ENCODE measurements at places on chromosomes 12 and 14.
A peak's percentile ranks its signal among the peaks of the same experiment; 100 is the strongest.

DNA sequence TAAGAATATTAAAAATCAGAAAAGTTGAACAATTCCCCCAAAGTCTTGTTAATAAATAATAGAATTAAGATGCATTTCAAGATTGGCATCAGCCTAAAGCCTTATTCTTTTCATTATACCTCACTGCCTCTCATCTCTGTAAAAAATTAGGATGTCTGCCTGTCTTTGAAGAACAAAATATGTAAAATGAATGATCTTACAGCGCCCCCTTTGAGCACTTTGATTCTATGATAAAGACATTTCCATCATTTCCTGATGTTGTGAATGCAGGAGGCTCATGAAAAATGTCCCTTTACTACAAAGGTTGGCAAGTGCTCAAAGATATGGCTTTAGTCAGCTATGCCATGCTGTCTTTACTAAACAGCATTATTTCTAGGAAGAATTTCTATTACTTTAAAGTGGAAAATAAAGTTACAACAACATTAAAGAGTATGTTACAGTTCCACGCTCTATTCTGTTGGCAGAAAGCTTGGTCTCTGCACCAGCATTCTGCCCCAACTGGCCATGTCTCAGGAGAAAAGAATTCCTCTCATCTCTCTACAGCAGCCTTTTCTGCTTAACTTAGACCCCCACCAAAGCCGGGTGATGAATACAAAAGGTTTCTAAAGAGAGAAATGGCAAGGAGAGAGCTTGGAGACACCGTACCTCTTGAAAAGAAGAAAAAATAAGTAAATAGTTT is 95.1 kb downstream of the LLPH start:
- no peak for DNase-seq

- no peak for DNase-seq
Measured at GRCh38 chr14:74620497-74620921, 8.5 kb upstream of the LTBP2 start.

DNA sequence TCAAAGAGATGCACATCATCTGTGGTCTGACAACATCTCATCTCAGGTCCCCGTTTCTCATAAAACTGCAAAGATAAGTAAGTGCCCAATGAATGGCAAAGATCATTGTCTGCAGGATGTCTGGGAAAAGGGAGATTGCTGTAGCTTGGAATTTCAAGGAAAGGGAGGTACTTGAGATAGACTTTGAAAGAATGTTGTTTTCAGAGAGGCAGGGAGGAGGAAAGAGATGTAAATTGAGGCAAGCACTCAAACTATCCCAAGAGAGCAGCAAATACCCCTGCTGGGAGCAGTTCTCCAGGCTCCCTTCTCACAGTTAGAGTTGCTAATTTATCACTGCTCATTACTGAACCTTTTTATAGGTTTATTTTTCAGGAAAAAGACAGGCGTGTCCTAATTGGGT is 107.1 kb downstream of the MYRFL start:
- no peak for DNase-seq

- DNase-seq = no peak
Measured at GRCh38 chr14:89504602-89505313, 87.7 kb upstream of the FOXN3 start.

- no peak for DNase-seq
Measured at GRCh38 chr14:29310757-29311156, 544.2 kb downstream of the FOXG1 start.

GRCh38 chr14:55814064-55814463 is 234.1 kb downstream of the KTN1 start:
- no peak for DNase-seq

DNA sequence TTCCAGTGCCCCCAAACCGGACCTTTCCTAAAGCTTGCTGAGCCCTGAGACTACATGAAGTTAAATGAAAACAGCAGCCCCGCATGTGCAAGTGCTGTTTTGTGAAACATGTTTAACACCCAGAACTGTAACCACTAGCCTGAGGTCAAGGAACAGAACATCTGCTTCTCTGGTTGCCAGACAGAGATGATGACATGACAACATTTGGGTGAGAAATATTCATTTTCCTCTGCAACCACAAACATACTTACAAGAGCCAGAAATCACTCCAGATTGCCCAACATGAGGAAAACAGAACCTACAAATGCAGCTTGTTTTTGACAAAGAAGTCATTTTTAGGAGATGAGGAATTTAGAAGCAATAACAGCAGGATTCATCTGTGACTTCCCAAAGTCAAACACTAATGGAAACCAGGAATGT is 110.4 kb downstream of the BCAT1 start:
- DNase-seq = no peak

DNA sequence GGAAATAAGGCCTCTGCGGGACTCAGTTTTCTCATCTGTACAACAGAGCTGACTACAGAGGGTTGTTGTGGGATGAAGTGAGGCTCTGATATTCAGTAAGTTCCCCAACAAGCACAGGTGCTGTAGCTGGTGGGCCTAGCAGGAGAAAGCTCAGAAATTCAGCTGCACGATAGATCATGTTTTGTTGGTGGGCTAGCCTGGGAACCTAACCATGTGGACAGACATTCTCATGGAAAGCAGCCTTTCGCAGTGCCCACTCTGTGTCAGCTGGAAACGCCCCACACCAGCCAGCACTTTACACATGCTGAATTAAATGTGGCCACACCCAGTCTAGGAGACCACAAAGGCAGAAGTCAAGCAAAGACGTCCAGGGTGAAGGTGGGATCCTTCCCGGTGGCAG is 16.1 kb downstream of the PITPNM2 start:
- no peak for DNase-seq

GRCh38 chr14:71193663-71194062 is 286.4 kb downstream of the PCNX1 start:
- DNase-seq = no peak

- no peak for DNase-seq
Measured at GRCh38 chr14:96112032-96112431, 72.9 kb downstream of the C14orf132 start.

- DNase-seq = no peak
Measured at GRCh38 chr14:25140411-25140810, 90.5 kb upstream of the STXBP6 start.

- DNase-seq = no peak
Measured at GRCh38 chr12:85755760-85756159, 80.4 kb downstream of the RASSF9 start.

DNA sequence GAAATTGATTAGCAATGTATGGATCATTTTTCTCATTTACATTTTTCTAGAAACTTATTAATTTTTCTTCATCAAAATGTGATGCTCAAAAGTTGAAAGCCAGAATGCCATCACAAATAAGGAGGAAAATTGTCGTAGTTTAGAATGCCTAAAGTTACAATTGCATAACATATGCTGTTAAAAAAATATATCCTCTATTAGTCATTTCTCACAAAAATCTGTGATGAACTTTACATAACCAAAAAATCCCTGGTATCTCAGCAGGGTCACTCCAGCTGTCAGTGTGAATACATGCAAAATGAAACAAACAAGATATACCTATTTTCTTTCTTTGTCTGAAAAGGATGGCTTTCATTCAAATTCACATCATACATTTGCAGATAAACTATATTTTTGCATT is 358.9 kb downstream of the PAWR start:
- DNase-seq = no peak

DNA sequence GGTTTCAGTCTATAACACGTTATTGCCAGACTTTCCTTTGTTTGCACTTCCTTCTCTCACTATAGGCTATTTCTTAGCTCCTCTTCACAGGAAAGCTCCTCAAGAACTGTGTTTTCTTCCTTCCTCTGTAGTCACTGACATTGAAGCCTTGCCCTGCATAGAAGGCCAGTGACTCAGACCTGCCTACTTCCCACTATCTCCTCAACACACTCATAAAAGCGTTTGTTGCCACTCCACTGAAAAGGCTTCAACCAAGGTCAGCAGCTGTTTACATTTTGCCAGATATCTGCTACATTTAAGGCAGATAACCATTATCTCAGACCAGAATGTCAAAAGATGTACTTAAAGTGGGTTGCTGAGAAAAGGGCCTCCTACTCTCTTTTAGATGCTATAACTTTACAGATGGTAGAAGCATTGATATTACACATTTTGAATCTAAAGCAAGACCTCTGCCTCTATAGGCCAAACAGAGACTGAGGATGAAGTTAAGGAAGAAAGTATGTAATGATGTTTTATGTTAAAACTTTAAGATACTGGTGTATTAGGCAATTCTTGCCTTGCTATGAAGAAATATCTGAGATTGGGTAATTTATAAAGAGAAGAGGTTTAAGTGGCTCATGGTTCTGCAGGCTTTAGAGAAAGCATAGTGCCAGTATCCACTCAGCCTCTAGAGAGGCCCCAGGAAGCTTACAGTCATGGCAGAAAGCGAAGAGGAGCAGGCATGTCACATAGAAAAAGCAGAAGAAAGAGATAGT is 233.3 kb upstream of the FLRT2 start:
- DNase-seq = no peak

GRCh38 chr14:32509632-32510187 is 180.6 kb downstream of the AKAP6 start:
- DNase-seq = no peak

DNA sequence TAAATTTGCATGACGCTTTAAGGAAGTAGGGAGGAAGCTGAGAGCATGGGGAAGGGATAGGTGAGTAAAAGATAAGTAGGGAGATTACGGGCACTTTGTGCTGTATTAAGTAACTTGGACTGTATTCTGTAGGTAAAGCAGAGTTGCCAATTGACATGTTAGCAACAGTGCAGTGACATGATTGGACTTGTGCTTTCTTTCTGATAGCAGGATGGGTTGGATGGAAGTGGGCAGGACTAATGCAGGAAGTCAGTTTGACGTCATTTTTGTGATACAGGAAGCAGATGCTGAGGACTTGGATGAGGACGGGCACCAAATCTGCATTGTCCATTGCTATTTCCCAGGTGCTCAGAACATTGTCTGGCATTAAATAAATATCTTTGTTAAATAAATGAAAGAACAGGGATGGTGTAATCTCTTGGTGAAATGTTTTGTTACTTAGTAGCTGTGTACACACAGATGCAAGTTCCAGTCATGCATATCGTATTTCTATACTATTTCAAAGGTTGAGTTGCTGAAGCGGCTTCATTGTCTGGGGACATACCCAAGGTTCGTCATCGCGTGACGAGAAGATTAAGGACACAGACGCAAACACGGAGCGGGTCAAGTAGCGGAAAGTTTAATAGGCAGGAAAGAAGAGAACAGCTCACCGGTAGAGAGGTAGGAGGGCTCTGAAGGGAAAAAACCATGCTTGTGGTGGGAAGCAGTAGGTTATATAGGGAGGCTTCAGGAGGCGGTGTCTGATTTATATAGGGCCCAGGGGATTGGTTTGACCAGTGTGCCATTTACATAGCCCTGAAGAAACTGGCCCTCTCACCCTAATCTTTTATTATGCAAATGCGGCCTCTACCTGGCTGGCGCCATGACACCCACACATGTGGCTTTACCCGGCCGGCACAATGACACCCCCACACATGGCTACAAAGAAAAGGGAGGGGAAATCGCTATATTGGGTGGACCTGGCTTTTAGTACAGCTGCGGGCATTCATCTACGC is 30.7 kb downstream of the GUCY2C start:
- no peak for DNase-seq

- DNase-seq = peak; percentile 18
Measured at GRCh38 chr14:91509083-91509877, 830 bp downstream of the PPP4R3A start.

DNA sequence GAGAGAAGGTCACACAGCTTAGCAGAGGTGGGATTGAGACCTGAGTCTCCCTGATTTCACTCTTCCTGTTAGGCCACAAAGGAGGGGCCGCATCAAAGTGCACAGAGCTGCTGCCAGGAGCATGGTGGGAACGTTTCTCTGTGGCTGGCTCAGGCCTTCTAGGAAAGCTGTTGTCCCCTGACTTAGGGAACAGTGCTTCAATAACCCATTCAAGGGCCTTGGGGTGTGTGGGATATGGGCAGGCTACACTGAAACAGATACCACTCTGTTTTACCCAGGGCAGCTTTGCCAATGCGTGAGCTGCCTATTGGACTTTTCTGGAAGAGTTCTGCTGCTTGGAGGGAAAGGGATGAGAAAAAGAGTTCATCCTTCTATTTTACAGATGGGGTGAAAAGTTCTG is 110.0 kb downstream of the ADCK1 start:
- DNase-seq = no peak

GRCh38 chr12:19323805-19324204 is 115.5 kb upstream of the AEBP2 start:
- no peak for DNase-seq

- no peak for DNase-seq
Measured at GRCh38 chr14:38469156-38469555, 213.3 kb upstream of the CLEC14A start.

- DNase-seq = no peak
Measured at GRCh38 chr12:768434-768833, 16.1 kb downstream of the WNK1 start.

GRCh38 chr14:44846232-44846824 is 115.4 kb downstream of the KLHL28 start:
- DNase-seq = no peak

DNA sequence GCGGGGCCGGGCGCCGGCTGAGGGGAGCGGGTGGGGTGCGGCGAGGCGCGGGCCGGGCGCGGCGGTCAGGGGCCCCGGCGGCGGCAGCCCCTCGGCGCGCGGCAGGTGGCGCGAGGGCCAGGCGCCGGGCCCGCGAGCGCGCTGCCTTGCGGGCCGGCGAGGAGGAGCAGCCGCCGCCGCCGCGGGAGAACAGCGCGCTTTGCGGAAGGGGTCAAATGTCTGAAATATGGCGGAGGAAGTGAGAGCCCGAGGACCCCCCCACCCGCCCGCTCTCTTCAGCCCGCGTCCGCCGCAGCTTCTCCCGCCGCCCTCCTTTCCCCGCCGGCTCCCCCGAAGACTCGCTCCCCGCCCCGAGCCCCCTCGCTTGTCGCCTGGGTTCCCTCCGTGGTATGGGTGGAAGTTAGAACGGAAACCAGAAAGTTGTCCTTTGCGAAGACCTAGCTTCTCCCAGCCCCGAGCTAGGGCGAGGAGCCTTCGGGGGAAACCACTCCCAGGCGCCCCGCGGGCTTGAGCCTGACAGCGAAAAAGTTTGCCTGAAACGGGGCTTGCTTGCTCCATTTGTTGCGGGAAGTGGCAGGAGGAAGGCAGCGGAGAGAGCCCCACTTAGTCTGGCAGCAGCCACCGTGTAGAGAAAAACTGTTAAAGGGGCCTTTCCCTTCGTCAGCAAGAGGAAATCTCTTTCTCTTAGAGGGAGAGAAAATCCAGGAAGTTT is 551 bp downstream of the RAP1B start:
- DNase-seq = no peak

DNA sequence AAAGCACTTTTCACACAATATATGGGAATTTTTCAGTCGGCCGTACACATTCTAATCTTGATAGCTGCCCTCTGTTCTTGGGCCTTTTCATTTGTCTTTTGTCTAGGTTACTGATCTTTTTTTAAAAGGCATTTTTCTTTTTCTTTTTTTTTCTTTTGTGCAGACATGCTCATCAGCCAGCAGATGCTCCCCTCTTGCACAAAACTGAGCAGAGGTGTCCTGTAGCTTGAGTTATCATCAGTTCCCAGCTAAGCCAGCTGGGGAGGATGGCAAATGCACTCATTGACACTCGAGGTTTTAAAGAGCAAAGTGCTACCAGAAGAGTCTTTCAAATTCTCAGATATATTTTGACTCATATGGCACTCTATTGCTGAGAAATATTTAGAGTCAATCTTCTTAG is 913.9 kb upstream of the SEL1L start:
- no peak for DNase-seq

GRCh38 chr12:52980650-52981423 is 25.4 kb upstream of the EIF4B start:
- DNase-seq = peak; percentile 64

Data from activated CD4-positive, alpha-beta T cell treated with anti-CD3 and anti-CD28 coated beads for 24 hours (primary cell).